ENCODE measurements at places on chromosomes 4 and X.
A peak's percentile ranks its signal among the peaks of the same experiment; 100 is the strongest.

GRCh38 chrX:71256856-71257255 is 2.9 kb upstream of the ZMYM3 start:
- DNase-seq = no peak

- peak; percentile 62 for DNase-seq
Observed at GRCh38 chr4:186201535-186202230, 10.3 kb downstream of the CYP4V2 start.

DNA sequence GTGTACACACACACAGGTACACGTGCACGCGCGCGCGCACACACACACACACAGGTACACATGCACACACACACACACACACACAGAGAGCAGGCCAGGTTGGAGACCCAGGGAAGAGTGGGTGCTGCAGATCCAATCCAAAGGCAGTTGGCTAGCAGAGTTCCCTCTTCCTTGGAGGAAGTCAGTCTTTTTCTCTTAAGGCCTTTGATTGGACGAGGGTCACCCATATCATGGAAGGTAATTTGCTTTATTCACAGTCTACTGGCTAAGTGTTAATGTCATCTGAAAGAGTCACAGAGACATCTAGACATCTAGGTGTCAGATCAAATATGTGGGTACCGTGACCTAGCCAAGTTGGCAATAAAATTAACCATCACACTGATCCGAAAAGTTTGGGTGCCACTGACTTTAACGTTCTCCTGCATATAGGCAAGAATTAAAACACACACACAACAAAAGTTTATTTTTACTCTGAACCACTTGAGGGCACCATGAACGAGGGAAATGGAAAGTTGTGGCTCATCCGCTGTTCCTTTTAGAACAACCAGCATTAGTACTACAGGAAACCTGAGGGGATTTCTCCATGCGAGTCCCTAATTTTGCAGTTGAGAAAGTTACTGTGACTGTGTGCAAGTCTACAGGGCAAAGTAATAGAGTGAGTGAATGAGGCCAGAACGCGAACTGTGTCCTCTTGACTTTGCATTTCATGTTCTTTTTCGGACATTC is 66.0 kb upstream of the STOX2 start:
- no peak for DNase-seq

DNA sequence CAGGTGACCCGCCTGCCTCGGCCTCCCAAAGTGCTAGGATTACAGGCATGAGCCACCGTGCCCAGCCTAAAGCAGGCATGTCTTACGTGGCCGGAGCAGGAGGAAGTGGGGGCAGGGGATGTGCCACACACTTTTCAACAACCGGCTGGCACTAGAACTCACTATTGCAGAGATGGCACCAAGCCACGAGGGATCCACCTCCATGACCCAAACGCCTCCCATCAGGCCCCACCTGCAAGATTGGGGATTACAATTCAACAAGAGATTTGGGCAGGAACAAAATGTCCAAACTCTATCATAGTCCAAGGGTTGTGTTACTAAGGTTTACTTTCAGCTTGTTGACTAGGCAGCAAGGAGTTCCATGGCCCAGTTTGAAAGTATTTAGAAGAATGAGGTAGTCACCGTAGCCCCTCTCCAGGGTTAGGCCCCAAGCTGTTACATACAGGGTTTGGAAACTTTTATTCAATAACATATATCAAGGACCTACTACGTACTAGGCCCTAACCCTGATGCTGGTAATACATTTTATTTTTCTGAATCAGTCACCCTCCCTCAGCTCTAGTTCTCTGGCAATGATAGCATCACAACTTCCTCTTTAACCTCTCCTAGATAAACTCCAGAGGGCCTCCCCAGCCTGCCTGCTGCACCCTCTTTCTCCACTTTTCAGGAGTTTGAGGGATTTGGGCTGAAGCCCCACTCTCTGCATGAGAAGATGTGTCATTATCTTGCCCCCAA is 18.0 kb upstream of the TBC1D14 start:
- no peak for DNase-seq

- DNase-seq = no peak
Observed at GRCh38 chr4:27828843-27829242, 968.2 kb downstream of the STIM2 start.

GRCh38 chr4:42488114-42488513 is 90.8 kb downstream of the SHISA3 start:
- no peak for DNase-seq

- DNase-seq = no peak
Observed at GRCh38 chr4:5893591-5893990, 705 bp upstream of the CRMP1 start.

DNA sequence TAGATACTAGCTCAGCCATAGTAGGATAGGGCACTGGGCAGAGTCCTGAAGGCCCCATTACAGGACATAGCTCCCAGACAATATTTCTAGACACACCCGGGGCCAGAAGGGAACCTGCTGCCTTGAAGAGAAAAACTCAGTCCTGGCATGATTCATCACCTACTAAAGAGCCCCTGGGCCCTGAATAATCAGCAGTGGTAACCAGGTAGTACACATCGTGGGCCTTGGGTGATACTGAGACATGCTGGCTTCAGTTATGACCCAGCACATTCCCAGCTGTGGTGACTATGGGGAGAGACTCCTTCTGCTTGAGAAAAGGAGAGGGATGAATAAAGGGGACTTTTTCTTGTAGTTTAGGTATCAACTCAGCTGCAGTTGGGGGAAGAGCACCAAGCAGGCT is 104.3 kb upstream of the STK26 start:
- DNase-seq = no peak

DNA sequence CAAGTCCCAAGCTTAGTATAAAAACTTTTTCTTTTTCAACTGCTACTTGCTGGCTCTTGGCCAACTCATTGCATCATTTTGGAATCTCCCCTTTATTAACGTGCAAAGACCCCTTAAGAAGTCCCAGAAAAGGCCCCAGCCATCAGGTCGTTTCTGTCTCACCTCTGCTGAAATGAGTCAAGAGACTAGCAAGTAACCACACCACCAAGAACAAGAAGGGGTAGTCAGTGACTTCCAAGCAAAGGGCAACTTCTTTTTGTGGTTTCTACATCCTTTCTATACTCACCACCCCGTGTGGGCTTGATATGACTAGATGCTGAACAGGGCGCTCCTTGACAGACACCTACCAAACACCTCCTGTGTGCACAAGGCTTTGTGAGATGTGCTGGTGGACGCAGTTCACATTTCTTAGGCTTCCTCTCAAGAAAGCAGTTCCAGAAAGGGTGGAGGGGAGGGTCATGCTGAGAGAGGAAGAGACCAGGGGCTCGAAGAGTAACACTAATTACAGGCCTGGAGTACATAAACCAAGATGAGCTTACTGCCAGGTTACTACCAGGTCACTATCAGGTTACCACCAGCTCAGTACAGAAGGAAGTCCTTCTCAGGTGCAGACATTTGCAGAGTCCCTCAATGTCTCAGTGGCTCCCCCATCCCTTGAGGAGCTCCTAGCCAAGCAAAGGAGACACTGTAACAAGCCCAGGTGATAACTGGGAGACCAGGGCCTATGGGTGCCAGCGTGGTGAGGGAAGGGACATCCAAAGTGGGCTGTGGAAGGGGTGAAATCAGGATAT is 19.3 kb downstream of the JAKMIP1 start:
- DNase-seq = peak; percentile 74

GRCh38 chr4:112753333-112753732 is 116.4 kb downstream of the LARP7 start:
- no peak for DNase-seq

GRCh38 chrX:129772796-129773431 is 6.8 kb upstream of the SASH3 start:
- DNase-seq = peak; percentile 61

GRCh38 chr4:47615385-47615784 is 130.3 kb downstream of the ATP10D start:
- DNase-seq = no peak

DNA sequence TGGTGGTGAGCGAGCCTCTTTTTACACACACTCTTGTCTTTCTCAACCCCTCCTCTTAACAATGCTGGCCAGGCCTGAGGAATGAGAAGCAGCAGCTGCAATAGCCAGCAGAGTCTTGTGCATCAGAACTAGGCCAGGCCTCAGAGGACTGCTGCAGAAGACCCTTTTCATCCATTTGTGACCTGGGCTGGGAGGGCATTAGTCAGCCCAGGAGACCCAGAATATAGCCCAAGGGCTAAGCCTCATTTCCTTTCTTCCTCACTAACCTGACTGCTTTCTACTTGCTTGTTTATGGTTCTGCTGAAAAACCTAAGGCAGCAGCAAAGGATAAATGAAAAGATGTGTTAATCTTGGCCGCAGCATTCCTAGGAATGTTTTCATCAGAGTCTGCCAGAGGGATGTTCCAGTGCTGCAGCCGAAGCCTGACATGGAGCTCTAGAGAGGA is 254.7 kb upstream of the AR start:
- DNase-seq = no peak

DNA sequence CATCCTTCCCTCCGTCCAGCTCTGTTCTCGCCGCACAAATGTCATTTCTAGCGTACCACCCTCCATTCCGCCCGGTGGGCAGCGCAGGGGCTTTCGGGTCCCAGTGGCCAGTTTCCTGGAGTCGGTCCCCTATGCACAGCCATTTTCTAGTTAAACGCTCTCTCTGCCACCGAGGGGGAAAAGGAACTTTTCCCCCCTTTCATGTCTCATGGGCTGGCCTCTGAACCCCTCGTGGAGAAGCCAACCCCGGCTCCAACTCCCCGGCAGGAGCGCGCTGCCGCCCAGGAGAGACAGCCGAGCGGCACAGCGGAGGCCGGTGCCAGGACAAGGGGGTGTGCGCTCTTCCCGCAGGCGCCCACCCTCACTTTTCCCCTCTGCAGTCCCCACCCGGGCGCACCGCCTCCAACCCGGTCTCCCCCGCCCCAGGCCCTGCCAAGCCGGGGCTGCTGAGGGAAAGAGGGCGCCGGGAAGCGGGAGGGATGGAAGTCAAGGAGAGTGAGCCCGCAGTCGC is 662 bp downstream of the APBB2 start:
- no peak for DNase-seq

- DNase-seq = no peak
Observed at GRCh38 chr4:82621251-82621650, 59.5 kb upstream of the TMEM150C start.

- no peak for DNase-seq
Observed at GRCh38 chrX:50469206-50469605, 1.4 kb downstream of the DGKK start.

DNA sequence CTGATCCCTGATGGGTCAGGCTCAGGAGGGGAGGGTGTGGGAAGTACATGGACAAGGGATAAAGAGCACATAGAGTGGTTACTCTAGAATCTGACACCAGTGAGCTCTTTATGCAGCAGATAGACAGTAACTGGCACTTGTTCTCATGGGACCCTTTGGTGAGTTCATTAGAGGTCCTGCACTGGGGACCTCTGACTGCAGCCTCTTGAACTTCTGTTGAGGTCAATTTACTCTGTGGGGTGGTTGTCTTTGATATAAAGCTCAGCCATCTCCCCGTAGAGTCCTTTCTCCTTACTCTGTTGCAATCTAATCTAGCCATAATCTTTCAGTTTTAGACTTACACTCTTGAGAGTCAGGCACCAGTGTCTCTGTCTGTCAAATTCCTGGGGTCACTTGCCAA is 222.4 kb downstream of the GPAT3 start:
- DNase-seq = no peak

GRCh38 chr4:63430105-63430504 is 979.1 kb downstream of the TECRL start:
- DNase-seq = no peak

DNA sequence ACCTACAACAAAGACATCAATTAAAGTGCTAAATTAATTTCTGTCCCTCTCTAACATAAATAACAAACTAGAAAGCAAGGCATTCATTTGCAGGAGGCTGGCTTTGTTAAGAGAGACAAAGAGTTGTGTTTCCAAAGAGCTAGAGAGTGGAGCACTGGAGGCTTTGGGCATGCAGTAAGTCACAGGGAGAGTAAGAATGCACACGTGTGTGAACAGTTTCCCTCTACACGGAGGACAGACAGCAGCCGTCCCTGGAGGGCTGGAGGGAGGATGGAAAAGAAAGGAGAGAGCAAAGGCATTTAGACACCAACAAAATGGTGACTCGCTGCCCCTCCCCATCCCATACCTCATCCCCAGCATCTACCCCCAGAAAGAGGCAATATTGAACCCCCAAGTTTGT is 20.4 kb upstream of the DCHS2 start:
- DNase-seq = no peak

- no peak for DNase-seq
Observed at GRCh38 chr4:52961666-52962412, 99.7 kb downstream of the RASL11B start.

- DNase-seq = peak; percentile 3
Observed at GRCh38 chr4:154018659-154019058, 229.8 kb upstream of the SFRP2 start.

DNA sequence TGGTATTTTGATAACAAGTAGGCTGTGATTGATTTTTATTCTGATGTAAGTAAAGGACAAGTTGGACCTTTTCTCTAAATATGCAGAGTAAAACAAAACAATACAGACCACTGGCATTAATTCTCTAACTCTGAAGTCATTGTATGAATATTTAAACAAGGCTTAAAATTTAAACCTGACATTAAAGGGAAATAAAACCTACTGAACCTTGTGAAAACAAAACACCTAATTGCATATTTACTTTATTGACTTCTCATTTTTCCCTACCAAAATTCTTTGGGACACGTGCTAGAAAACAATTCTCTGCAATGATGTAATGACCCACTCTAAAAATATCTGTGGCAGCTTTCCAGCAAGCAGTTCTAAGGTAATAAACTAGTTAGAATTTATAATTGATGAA is 369.7 kb upstream of the TRAM1L1 start:
- no peak for DNase-seq

DNA sequence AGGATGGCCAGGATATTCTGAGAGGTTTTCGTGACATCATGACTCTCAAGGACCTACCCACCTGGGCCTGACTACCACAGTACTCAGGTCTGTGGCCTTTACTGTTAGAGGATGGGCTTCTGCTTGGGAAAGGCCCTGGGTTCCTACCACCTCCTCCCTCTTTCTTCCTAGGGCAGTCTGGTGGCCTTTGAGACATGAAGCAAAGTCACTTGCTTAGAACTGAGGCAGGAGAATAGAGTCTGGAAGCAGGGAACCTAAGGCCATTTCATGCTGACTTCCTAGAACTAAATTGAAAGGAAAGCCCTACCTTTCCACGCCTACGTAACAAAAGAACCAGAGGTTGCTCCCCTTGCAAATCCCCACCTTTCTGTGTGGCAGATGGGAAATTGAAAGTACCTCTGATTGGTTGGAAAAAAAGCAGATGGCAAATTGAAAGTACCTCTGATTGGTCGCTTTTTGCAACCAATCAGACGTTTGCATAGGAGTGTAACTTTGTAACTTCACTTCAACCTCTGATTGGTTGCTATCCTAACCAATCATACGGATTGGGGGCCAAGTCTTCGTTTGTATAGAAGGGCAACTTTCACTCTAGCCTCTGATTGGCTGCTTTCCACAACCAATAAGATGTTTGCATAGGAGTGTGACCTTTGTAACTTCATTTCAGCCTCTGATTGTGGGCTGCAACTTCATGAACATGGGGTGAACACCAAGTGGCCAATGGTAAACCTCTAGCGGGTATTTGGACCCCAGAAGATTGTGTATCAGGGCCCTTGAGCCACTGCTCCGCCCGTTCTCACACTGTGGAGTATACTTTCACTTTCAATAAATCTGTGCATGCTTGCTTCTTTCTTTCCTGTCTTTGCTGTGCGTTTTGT is 9.9 kb upstream of the AKAP14 start:
- peak; percentile 69 for DNase-seq

GRCh38 chr4:96317891-96318290 is 478.0 kb downstream of the PDHA2 start:
- DNase-seq = no peak

All from CD4-positive, alpha-beta T cell treated with Interleukin-10 for 1 hour (primary cell).